Placental pericyte (primary cell): ENCODE measurements at places on chromosomes 5 and 9. TPM values are rescaled to one million over a fixed set of nuclear protein-coding genes. Genes with fewer than 3 reads are reported as not detected.

CCDC183 gene
- 0.22 TPM in 1 of 2 replicates, not detected in the other for total RNA-seq

CATSPER3 gene
- 0.43 TPM in 1 of 2 replicates, not detected in the other for total RNA-seq

CDH10 gene
- total RNA-seq, result 0.29 TPM in 1 of 2 replicates, not detected in the other

CDKN2B gene
- 77.2 and 97.2 TPM in 2 replicates for total RNA-seq

FGF1 gene
- total RNA-seq, result 0.44 and 4.7 TPM in 2 replicates

GGTA1 gene
- not detected in 2 replicates for total RNA-seq

TIMD4 gene
- not detected in 2 replicates for total RNA-seq

SV2C gene
- total RNA-seq, result not detected in 2 replicates

ORM1 gene
- not detected in 2 replicates for total RNA-seq

SLC23A1 gene
- not detected in 2 replicates for total RNA-seq

PCDHAC1 gene
- under 0.01 TPM in 1 of 2 replicates, not detected in the other for total RNA-seq

TRPM6 gene
- total RNA-seq, result under 0.01 TPM in 2 replicates

NPR3 gene
- 2.0 and 6.4 TPM in 2 replicates for total RNA-seq

BNC2 gene
- 31.5 and 35.2 TPM in 2 replicates for total RNA-seq

ZNF879 gene
- total RNA-seq, result 2.6 and 3.3 TPM in 2 replicates

LRRC70 gene
- 1.1 and 1.4 TPM in 2 replicates for total RNA-seq

OLFML2A gene
- 11.5 and 23.2 TPM in 2 replicates for total RNA-seq

PCDHB16 gene
- total RNA-seq, result under 0.01 and 0.14 TPM in 2 replicates

HSPA9 gene
- 433 and 845 TPM in 2 replicates for total RNA-seq

DDX4 gene
- total RNA-seq, result not detected in 2 replicates

CD180 gene
- not detected in 2 replicates for total RNA-seq

HDHD3 gene
- total RNA-seq, result 5.7 and 7.0 TPM in 2 replicates

PKD2L2 gene
- total RNA-seq, result not detected in 2 replicates

ANGPTL2 gene
- total RNA-seq, result 21.2 and 71.6 TPM in 2 replicates

HMCN2 gene
- total RNA-seq, result not detected in 2 replicates

RAB3C gene
- total RNA-seq, result not detected in 2 replicates

FBXO10 gene
- 12.0 and 37.6 TPM in 2 replicates for total RNA-seq

ZFP2 gene
- under 0.01 and 0.22 TPM in 2 replicates for total RNA-seq

ORM2 gene
- total RNA-seq, result not detected in 2 replicates

AFAP1L1 gene
- 5.5 and 10.7 TPM in 2 replicates for total RNA-seq

IRX4 gene
- not detected in 2 replicates for total RNA-seq

CHSY3 gene
- 8.3 and 15.6 TPM in 2 replicates for total RNA-seq
